AG04449 (cell line): ENCODE measurements at places on chromosomes 6 and 20.

GRCh38 chr20:20277894-20278335 is 90.0 kb upstream of the INSM1 start:
- DNase-seq: no peak

DNA sequence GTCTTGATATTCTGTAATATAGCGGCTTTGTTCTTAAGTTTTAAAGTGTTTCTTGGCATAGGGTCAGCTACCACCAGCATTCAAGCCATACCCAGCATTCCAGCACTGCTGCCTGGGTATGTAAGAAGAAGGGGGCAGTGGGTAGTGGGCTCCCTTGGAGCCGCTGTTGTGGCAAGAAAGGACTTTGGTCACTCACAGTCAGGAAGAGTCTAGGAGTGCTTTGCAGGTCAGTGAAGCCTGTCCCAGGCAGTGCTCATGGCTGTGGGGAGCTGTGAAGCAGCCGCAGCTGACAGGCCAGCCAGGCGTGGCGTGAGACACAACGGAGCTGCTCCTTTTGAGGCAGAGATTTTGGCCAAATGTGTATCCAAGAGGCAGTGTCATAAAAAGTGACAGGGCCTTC is 512.0 kb downstream of the CDKAL1 start:
- no peak for DNase-seq

DNA sequence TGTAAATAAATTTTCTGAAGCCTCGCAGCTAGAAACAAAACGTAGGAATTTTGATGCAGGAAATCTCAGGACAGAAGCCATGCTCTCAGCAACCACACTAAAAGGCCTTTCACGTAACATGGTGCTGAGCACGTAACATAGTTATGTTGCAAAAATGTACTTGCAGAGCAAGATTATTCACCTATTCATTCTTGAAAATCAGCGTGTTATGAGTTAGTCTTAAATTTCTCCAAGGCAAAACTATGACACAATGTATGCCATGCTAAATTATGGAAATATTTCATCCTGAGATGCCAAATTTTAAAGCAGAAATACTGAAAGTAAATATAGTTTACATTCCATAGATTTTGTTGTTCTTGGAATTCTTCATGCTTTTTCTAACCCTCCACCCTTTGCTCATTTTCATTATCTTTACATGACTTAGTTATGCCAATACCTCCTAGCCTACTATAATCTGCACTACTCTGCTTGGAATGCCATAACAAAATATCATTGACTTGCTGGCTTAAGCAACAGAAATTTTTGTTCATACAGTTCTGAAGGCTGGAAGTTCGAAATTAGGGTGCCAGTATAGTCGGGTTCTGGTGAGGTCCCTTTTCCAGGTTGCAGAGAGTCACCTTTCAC is 179.8 kb upstream of the BMP5 start:
- DNase-seq: no peak

DNA sequence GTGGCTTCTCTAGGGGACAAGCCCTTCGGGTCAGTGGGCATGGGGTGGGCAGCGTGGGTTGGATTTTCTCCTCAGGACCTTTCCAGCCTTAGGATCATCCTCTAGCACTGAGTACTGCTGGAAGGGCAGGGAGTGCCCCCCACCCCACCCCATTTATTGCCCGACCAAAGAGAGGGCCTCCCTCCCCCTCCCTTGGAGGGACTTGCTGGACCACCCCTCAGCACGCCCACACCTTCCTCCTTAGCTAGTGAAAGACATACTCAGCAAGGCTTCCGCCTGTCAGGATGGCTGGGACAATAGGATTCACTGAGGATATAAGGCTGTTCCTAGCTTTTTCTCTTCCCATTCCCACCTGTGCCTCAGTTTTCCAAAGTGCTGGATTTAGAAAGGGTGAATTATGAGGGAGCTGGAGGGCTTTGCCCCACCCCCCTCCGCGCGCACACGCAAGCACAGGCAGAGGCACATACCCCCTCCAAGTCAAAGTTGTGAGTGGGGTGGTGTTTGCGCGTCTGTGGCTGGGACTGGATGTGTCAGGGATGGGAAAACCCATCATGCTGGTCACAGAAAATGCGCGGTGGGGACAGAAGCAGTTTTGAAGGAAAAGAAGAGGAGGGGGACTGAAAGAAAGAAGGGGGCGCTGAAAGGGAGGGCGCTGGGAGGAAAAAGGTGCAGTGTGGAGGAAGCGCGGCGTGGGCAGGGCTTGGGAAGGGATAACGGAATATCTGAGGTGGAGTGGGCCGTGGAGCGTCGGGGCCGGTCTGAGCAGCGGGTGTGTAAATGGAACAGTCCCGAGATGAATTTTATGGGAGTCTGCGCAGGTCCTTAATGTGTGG is 693 bp upstream of the SLC29A1 start:
- DNase-seq: no peak

GRCh38 chr6:26156850-26157250 is 69.6 kb downstream of the HFE start:
- DNase-seq: no peak

- no peak for DNase-seq
Measured at GRCh38 chr6:106063448-106063850, 22.7 kb upstream of the PRDM1 start.
